HS-5 (cell line): ENCODE measurements at places on chromosomes 2 and 18.

- DNase-seq = no peak
Measured at GRCh38 chr2:6812857-6813530, 52.7 kb downstream of the CMPK2 start.

GRCh38 chr18:61556862-61557261 lies 223.6 kb downstream of the CDH20 start:
- DNase-seq = no peak

- DNase-seq = no peak
Measured at GRCh38 chr18:24799720-24800119, 339.3 kb downstream of the HRH4 start.

GRCh38 chr2:235966396-235966795 lies 201.8 kb downstream of the GBX2 start:
- no peak for DNase-seq

DNA sequence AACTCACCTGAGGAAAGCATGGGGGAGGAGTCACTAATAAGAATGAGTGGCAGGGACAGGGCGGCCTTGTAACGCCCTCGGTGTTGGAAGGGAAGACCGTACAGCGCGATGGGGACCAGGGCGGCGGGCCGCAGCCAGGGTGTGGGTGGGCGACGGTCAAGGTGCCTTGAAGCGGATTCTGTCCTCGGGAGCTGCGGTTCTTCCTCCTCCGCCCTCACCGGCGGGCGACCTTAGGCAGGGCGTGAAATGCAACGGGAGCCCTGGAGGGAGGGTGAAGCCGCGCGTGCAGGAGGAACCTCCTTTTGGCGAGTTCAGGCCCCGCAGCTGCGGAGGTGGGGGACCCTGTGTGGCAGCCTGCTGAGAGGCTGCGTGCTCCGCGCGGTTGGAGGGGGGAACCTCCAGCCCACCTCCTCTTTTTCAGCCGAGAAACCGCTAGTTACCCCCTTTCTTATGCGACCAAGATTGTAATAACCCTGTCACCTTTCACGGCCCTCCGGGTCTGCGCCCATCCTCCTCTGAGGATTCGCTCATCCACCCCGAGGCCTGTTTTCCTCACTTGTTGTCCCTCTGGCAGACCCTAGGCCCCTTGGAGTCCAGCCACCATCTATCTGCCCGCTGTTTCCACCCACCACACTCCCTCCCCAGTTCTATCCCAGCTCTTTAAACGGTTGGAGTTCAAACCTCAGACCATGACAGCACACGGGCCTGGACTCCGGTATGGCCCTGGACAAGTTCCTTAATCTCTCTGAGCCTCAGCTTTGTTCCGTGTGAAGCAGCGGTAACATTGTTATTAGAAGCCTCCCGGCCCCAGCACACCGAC lies 823 bp upstream of the RNU2-63P start:
- DNase-seq = no peak

- no peak for DNase-seq
Measured at GRCh38 chr2:85170938-85171475, 37.8 kb downstream of the TCF7L1 start.

GRCh38 chr18:48924630-48925490 lies 25.9 kb downstream of the SMAD7 start:
- DNase-seq = no peak

GRCh38 chr2:69279931-69280681 lies 106.9 kb downstream of the GFPT1 start:
- DNase-seq = no peak

GRCh38 chr2:159939946-159940345 lies 122.5 kb downstream of the PLA2R1 start:
- DNase-seq = no peak

GRCh38 chr2:38076152-38076709 lies 280 bp upstream of the CYP1B1 start:
- peak; percentile 40 for DNase-seq

GRCh38 chr2:107072150-107072940 lies 186.4 kb upstream of the ST6GAL2 start:
- DNase-seq = no peak

- DNase-seq = no peak
Measured at GRCh38 chr2:70442301-70443077, 111.1 kb downstream of the TGFA start.

DNA sequence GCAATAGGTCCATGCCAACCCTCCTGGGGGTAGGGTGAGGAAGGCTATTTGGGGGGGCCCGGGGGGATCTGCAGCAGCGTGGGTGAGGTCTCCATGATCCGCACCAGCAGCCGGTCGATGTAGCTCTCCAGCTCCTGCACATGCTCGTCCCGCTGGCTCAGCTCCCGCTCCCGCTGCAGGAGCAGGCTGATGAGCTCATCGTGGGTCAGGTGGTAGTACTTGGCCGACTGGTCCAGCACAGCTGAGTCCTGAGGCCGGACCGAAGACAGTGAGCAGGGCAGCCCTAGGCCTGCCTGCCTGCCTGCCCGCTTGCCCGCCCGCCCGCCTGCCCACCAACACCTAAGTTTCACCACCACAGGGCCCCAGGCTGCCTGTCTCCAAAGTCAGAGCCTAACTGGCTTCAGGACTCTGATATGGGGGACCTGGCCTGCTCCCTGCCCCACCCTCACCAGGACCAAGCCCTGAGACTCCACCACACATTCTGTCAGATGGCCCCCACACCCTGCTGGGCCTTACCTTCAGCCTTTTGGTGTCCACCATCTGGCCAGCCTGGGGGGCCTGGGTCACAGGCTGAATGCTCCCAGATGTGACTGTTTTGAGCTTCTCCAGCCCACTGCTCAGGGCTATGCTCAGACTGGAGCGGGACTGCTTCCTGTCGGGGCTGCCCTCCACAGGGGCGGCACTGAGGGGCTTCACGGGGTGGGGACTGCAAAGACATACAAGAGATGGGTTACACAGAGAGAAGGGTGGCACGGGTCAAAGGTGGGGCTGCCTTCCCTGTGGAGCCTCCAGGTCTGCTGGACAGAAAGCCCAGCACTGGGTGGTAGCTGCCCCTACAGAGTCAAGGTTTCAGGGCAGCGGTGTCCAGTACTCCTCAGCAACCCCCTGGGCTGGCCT lies 4.2 kb upstream of the SFXN5 start:
- no peak for DNase-seq

GRCh38 chr18:48151421-48152065 lies 221.1 kb upstream of the SMAD2 start:
- no peak for DNase-seq

- no peak for DNase-seq
Measured at GRCh38 chr18:26040051-26040656, 50.3 kb downstream of the SS18 start.

GRCh38 chr18:63307551-63308200 lies 11.9 kb downstream of the BCL2 start:
- DNase-seq = no peak

DNA sequence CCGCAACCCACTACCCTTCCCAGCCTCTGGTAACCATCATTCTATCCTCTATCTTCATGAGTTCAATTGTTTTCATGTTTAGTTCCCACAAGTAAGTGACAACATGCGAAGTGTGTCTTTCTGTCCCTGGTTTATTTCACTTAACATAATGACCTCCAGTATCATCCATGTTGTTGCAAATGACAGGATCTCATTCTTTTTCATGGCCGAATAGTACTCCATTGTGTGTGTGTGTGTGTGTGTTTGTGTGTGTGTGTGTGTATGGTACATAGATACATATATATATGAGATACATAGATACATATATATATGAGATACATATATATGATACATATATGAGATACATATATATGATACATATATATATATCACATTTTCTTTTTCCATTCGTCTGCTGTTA lies 196.3 kb upstream of the STK17B start:
- DNase-seq = no peak

DNA sequence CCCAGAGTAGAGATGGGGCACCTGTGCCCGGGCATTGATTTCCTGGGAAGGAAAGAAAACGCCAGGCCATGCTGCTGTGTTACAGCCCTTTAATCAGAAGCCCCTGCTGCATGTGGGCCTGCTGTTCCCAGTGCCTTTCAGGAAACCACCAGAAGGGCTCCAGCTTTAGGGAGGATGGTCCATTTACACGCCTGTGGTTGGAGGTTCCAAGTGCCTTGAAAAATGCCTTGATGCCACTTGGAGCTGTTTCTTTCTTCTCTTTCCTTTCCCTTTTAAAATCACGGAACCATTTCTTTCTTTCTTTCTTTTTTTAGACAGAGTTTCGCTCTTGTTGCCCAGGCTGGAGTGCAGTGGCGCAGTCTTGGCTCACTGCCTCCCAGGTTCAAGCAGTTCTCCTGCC lies 60.5 kb downstream of the AGAP1 start:
- DNase-seq = no peak

- peak; percentile 48 for DNase-seq
Measured at GRCh38 chr2:176653479-176654443, 384.5 kb downstream of the MTX2 start.

DNA sequence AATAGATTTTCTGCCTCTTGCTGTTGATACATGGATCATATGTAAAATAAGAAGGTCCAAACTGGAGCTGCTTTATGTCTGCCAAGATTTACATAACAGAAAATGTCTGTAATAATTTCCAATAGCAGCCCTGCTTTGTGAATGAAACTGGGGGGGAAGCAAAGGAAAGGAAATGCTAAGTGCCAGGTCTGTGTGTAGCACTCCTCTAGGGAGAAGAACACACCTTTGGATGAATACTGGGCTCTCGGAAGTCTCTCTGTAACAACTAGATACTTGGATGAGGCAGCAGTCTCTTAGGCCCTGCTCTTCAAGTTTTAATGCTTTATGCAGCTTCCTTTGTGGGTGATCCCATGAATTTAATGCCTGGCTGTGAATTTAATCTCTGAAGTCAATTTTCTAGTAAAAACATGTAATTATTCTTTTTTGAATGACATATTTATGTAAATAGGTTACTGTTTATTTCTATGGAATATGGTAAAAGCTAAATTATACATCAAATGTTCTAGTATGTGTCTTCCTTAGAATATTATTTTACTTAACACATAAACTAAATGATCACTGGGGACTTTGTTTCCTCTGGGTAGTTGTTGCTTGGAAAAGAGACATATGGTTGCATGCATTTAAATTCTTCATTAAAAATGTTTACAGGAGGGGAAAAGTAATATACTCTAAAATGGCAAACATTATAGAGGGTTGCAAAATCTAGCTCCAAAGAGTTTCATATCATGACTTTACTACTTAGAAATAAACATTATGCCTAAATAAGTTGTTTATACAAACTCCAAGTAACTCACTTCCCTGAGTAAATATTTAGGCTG lies 336.6 kb upstream of the CWC22 start:
- no peak for DNase-seq

- no peak for DNase-seq
Measured at GRCh38 chr2:206442833-206443734, at the start of gene ADAM23. TSS of gene ADAM23 (plus strand) at chr2:206443532. CDS start at chr2:206443867, 335 bp downstream.

DNA sequence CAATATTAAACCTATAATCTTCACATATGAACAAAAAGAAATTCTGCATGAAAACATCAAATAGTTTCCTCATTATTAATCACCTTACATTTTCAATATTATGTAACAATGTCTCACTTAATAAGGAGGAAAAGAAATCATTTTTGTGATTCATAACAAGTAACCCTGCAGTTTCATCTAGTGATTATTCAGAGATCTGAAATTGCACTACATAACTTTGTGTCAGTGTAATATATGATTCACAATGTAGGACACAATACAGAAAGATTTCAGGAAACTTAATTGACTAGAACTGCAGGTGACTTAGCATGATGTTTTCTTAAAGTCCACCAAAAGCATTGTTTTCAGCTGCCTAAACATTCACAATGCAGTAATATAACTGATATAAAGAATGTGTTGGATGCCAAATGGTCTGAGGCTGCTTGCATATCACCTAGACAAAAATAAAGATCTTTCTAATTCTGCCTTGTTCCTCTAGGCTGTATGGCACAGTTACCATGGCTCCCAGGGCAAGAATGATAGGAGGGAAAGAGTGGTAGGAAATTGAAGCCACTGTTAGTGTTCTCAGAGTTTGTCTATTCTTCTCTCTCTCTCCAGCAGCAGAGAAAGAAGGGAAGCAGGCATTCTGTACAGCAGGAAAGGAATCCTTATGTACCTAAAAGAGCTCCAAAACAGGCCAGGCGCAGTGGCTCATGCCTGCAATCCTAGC lies 366.6 kb downstream of the FSIP2 start:
- DNase-seq = no peak

DNA sequence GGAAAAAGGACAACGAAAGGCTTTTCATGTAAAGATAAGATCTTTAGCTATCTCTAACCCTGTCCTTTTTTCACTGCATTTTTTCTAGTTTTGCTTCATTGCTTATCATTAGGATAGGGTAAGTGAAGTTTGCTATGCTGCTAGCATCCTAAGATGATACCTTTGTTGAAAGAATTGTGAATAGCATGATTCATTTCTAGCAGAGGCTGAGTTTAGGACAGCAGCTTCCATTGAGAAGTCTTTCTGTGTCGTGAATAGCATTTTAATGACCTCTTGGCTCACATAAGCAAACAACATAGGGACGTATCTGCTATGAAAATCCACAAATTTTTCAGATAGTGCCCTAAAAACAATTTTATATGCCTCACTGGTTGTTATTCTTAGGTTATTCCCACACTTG lies 36.4 kb upstream of the GAREM2 start:
- DNase-seq = no peak

DNA sequence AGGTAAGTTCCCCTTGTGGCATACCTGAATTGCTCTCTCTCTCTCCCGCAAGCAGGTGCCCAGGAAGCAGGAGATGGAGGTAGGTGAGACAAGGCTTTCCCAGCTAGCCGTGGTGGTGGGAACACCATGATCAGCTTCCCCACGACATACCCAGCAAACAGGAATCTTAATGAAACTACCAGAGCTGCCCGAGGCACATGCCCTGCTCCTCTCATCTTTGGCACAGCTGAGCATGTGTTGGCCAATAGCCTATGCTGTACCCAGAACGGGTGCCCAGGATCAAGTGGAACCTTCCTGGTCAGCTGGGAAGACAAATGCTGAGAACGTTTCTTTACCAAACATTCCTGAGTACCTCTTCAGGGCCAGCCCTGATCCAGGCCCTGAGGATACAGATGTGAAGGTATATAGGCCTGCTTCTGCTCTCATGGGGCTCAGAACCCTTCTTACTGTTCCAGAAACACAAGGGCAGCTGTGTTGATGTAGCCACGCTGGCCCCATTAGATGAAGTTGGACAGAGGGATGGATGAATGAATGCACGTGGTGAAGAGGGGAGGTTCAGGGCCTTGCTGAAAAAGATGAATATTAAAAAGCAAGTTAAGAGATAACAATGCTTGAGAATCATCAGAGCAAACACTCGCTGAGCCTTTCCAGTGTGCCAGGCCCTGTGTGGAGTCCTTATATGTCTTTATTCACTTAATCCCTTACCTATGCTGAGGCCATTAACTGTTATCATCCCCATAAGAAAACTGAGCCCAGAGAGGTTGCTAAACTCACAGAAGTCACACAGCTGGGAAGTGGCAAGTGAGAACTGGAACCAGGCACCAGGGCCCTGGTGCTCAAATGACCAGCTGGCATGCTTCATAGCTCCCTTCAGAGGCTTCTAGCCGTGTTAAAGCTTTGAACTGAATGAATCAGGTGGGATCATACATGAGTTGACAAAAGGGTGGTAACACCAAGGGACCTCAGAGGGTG lies 68.8 kb upstream of the TMEM247 start:
- no peak for DNase-seq

GRCh38 chr2:143225931-143226330 lies 96.7 kb downstream of the ARHGAP15 start:
- DNase-seq = no peak
